ENCODE measurements at places on chromosomes 6 and 20. TPM values are rescaled to one million over a fixed set of nuclear protein-coding genes. Genes with fewer than 3 reads are reported as not detected.
A peak's percentile ranks its signal among the peaks of the same experiment; 100 is the strongest.

DNA sequence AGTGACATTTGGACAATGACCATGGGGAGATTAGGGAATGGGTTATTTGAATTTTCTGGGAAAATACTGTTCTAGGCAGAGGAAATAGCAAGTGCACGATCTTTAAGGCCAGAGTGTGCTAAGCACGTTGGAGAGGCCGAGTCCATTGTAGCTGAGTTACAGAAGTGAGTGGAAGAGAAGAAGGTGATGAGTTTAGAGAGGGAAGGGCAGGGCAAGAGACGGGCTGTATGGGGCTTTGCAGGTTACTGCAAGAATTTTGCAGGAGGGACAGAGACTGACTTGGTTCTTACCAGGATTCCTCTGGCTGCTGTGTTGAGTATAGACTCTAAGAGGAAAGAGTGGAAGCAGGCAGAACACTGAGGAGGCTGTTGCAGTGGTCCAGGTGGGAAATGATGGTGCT is 1.1 kb upstream of the NCOA3 start:
- DNase-seq: no peak

The ATG5 gene
- 17.0 TPM for total RNA-seq

DNA sequence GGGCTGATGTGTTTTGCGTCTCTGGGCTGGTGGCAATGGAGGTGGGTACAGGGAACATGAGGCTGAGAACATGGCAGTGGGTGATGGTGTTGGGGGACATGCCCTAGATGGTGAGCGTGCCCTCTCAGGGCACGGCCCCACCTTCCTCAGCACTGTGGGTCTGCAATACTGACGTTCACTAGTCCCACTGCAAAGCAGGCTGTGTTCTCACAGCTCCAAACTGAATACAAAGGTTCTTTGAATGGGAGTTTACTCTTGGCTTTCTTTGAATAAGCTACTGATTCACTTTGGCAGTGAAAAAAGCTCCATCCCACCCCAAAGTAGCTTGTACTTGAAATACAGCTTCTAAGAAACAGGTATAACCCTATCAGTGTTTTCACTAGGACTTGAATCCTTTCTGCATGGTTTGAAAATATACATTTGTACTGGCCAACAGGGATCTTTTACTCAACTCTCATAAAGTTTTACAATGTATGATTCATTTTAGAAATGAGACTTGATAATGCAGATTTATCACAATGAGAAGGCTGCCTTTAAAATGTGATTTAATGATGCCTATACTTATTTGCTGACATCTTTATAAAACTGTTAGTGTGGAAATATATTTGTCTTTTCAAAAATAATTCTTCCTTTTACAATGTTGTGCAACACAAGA is 400.7 kb downstream of the ZFAND3 start:
- DNase-seq: no peak

The DAAM2 gene
- 15.8 TPM for total RNA-seq

- no peak for DNase-seq
These were observed 31.6 kb upstream of the CENPW start for GRCh38 chr6:126308362-126308761.

DNA sequence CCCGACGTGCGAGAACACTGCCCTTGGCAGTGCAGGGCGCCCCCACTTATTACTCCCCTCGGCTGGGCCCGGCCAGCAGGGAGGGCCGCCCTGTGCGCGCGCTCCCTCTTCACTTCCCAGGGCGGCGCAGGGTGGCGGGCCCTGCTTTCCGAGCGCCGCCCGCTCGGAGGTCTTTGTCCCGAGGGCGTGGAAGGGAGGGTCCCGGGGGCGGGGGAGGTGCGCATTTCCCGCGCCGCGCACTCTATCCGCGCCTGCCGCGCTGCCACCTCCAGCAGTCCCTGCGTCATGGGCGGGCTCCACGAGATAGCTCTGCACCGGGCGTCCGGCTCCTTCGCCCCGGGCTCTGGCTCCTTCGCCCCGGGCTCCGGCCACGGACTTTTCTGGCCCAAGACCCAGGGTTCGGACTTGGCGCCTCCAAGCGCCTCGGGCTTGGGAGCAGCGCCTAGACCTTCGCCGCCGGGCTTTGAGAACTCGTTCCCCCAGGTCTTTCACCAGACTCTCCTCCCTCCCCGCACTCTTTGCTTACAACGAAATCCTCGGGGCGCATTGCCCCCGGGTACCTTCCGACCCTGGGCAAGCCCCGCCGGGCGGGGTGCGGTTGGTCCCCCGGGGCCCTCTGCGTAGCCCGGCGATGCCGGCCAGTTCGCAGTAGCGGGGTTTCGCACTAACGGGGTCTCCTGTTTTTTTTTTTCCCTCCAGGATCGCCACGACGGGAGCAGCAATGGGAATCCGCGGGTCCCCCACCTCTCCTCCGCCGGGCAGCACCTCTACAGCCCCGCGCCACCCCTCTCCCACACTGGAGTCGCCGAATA is 1.6 kb downstream of the TFAP2C start:
- DNase-seq: no peak

GRCh38 chr20:10591946-10592521 is 81.8 kb downstream of the JAG1 start:
- DNase-seq: no peak

The CLPSL2 gene
- not detected for total RNA-seq

DNA sequence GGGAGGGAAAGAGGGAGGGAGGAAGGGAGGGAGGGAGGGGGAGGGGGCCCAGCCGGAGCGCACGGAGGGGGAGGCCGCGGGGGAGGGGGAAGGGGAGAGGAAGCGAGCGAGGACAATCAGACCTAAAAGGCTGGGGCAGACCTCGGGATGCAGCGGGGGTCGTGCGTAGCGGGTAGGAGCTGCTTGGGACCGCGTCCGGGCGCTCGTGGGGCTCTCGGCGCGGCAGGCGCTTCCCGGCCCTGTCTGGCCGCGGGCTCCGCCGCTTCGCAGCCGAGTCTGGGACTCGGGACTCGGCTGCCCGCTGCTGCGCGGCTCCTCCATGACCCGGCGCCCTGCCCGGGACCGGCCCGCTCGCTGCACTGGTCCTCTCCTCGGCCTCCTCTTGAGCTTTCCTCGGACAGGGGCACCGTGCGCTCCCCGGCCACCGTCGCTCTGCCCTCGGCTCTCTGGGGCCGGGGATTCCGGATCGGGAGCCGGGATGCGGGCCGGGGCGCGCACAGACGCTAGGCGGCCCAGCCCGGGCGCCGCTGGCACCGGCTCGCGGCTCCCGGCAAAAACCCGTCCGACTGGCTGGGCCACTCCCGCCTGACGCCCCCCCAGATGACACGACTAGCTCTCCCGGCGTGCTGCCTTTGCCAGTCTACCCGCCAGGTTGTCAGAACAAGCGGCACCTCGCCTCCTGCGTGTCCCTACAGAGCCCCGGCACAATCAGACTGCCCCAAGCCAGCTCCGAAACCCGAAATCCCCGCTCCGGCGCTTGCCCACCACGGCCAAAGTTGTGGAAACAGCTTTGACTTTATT is 2.2 kb downstream of the TFAP2A start:
- DNase-seq: peak; percentile 22

- no peak for DNase-seq
These were observed 4.0 kb downstream of the DLL1 start for GRCh38 chr6:170286934-170287265.

GRCh38 chr20:1783245-1783644 is 112.0 kb upstream of the SIRPA start:
- DNase-seq: no peak
